ENCODE measurements at places on chromosomes 13 and 19.

- no peak for DNase-seq
Measured at GRCh38 chr13:98707281-98707999, 45.0 kb downstream of the SLC15A1 start.

GRCh38 chr19:50657222-50657669 lies 8.0 kb downstream of the C19orf81 start:
- no peak for DNase-seq

DNA sequence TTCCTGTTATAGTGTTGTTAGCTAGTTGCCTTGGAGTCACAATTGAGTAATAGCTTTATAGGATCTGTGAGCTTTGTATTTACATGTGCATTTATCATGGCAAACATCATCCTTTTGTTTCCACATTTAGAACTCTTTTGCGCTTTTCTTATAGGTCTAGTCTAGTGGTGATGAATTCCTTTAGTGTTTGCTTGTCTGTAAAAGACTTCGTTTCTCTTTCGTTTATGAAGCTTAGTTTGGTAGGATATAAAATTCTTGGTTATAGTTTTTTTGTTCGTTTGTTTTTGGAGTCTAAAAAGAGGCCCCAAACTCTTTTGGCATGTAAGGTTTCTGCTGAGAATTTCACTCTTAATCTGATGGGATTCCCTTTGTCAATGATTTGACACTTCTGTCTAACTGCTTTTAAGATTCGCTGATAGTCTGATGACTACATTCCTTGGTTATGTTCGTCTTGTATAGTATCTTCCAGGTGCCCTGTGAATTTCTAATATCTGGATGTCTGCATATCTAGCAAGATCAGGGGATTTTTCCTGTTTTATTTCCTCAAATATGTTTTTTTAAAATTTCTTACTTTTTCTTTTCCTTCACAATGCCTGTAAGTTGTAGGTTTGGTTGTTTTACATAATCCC lies 20.2 kb downstream of the DNAJC3 start:
- DNase-seq: no peak

DNA sequence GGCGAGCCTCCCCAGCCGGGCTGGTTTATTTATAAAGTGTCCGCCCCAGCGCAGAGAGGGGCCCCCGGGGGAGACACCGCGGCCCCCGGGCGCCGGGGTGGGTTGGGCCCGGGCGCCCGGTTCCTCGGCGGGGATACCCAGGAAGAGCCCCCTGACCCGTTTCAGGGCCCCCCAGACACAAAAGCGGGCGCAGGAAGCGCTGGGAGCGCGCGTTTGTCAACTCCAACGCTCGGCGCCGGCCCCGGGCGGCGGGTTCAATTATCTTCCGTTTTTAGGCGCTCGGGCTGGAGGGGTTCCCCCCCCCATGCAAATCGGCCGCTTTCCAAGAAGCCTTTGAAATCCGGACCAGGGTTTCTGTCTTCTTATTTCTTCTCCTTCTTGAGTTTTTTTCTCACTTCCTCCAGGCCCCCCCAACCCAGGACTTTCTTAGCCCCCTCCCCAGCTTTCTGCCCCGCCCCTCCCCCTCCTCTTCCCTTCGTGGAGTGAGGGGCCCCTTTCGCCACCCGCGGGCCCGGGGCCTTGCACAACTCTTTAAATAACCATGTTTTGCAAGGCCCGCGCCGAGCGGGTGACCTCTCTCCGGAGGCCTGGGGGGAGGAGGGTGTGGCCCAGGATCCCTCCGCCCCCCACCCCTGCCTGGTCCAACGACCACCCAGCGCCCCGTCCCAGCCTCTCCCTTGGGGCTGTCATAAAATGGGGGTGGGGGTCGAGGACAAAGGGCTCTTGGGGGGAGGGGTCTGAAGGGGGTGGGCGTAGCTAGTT lies 935 bp downstream of the ARID3A start:
- DNase-seq: no peak

DNA sequence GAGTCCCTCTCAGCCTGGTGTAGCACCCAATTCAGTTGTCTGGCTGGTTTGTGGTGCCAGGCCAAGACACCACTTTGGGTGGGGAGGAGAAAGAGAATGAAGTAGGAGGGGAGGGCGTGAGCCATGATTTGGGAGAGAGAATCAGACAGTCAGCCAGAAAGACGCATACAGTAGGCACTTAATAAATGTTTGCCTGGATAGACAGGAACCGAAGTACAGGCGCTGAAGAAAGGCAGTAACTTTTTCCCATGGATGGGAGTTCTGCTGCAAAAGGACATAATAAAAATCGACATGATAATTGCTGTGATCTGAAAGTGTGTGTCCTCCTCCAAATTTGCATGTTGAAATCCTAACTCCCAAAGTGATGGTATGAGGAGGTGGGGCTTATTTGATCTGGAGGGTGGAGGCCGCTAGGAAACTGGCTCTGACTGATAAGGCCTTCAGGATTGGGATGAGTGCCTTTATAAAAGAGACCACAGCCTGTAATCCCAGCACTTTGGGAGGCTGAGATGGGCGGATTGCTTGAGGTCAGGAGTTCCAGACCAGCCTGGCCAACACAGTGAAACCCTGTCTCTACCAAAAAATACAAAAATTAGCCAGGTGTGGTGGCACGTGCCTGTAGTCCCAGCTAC lies 38.4 kb upstream of the PDCD5 start:
- no peak for DNase-seq

DNA sequence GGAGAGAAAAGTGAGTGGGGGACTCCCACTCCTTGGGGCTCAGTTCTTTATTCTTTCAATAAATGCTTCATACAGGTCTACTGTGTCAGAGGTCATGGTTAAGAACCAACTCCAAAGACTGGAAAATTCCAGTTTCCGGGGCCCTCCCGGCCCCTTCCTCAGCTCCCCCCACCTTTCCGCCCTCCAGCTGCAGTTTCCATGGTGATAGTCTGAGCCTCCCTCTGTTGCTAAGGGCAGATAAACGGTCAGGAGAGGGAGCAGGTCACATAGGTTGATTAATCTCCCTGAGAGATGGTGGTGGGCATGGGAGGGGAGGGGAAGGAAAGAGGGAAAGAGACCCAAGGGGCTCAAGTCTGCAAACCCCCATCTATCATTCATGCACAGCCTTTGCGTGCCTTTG lies 131.5 kb upstream of the USP29 start:
- DNase-seq: no peak

DNA sequence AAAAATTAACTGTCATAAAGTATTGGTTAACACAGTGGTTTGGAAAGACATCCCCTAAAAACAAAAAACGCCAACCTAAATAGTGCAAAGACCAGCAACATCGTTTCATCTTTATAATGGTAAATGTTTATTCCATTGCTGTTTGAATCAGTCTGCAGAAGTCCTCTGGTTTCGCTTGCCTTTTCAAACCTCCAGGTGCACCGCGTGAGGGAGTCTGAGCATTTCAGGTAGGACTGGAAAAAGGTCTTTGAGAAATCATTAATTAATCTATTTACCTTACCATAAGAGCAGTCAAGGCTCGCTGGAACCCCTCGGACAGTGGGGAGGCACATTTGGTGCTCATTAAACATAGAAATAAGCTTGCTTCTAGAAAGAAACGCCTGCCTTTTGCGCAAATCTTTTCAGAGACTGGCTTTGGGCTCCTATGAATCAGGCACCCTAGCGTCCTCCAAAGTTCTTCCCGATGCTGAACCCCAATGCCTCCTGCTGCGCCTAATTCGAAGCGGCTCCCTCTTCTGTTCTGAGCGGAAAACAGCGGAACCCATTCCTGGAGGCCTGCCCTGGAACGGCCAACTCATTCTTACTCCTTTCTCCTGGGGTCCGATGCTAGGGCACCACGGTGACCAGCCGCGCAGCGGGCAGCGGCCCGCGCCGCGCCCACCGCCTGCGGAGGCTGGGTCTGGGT lies 951 bp upstream of the MTUS2 start:
- DNase-seq: no peak

- no peak for DNase-seq
Measured at GRCh38 chr13:41613471-41613870, 156.1 kb downstream of the RGCC start.

GRCh38 chr19:49453757-49454240 lies 774 bp downstream of the ALDH16A1 start:
- DNase-seq: no peak

DNA sequence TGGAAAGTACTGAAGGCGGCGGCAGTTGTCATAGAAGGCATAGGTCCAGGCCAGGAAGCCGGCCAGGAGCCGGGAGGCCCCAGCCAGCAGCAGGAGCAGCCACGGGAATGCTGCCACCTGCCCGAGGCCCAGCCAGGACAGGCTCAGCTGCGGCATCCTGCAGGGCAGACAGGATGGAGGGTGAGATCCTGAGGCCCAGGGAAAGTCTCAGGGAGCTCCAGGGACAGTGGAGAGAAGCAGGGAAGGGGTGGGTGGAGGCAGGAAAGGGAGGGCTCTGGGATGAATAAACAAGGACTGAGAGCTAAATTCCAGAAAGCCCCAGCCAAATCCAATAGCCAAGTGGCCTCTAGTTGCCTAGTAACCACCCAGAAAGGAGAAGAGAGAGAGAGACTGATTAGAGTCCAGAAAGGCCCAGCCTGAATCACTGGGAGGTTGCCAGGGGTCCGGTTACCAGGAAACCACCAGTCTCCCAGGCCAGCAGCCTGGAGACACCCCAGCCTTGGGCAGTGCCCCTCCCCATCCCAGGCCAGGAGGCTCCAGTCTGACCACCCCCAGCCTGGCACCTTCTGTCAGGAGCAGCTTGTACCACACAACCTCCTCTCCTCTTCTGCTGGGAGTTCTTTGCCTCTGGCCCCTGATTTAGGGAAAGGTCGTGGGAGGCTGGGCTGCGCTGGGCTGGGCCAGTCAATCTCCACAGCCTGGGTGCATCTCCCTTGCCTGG lies 7.5 kb upstream of the OR10H5 start:
- DNase-seq: no peak

DNA sequence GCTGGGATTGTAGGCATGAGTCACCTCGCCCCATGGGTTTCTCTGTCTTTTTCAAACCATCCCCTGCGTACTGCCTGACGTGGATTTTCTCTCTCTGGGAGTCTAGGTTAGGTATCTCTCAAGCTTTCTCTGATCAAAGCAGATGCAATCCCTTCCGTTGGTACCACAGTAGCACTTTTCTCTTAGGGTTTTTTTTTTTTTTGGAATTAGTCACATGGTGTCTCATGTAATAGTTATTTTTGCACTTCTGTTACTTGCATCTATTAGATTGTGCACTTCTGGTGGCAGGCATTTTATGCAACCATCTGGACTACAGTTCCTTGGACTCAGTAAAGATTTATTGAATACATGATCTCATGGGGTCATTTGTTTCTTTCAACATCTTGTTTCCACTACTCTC lies 72.1 kb downstream of the GPC6 start:
- DNase-seq: no peak

GRCh38 chr13:59301174-59301567 lies 862.6 kb downstream of the DIAPH3 start:
- DNase-seq: no peak

- DNase-seq: no peak
Measured at GRCh38 chr13:97191615-97192014, 30.5 kb upstream of the MBNL2 start.

- DNase-seq: peak; percentile 51
Measured at GRCh38 chr19:7500811-7501450, 12.1 kb upstream of the PEX11G start.

- peak; percentile 36 for DNase-seq
Measured at GRCh38 chr13:20411638-20412342, 113.9 kb downstream of the CRYL1 start.
